ENCODE measurements at places on chromosomes 2 and 18. TPM values are rescaled to one million over a fixed set of nuclear protein-coding genes. Genes with fewer than 3 reads are reported as not detected.

- DNase-seq, result no peak
Measured at GRCh38 chr2:69238449-69239031, 148.5 kb downstream of the GFPT1 start.

- DNase-seq, result no peak
Measured at GRCh38 chr2:213015387-213016165, 135.8 kb downstream of the IKZF2 start.

GRCh38 chr2:237682856-237683670 is 55.7 kb downstream of the LRRFIP1 start:
- DNase-seq, result peak; percentile 84

- no peak for DNase-seq
Measured at GRCh38 chr2:136114382-136114781, 3.6 kb downstream of the CXCR4 start.

GRCh38 chr18:50722311-50722710 is 97.5 kb downstream of the MRO start:
- no peak for DNase-seq

DNA sequence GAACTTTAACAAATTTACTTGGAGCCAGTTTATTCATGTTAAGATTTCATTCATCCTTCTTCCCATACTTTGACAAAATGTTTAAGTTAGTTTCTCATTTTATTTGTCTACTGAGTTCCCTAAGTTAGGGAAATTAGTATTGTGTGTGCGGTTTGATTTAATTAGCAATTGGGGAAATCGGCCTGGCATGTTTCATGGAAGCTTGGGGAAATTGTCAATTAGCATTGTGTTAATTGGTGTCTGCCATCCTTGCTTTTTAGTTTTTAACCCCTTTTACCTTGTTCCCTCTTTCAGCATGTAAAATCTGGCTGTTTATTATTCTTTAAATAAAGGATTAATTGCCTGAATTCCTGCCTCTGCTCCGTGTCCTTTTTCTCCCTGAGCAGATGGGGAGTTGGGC is 279.6 kb downstream of the BCL11A start:
- DNase-seq, result no peak

GRCh38 chr2:59919579-59919978 is 633.9 kb downstream of the BCL11A start:
- no peak for DNase-seq

DNA sequence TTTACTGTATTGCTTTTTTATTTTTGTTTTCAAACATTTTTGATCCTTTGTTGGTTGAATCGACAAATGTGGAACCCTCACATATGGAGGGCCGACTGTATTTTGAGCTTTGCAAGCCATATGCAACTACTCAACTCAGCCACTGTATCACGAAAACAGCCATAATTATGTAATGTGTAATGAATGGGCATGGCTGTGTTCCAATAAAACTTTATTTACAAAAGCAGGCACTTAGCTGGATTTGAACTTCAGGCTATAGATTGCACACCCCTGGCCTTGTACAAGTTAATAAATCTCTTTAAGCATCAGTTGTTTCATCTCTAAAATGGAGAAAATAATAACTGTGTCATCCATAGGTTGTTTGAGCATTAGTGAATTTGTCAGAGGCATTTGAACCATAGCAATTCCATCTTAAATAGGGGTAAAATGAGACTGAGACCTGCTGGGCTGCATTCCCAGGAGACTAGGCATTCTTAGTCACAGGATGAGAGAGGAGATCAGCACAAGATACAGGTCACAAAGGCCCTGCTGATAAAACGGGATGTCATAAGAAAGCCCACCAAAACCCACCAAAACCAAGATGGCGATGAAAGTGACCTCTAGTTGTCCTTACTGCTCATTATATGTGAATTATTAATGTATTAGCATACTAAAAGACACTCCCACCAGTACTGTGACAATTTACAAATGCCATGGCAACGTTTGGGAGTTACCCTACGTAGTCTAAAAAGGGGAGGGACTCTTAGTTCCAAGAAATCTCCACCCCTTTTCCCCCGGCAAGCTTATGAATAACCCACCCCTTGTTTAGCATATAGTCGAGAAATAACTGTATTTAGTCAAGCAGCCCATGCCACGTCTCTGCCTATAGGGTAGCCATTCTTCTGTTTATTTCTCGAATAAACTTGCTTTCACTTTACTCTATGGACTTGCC is 13.7 kb upstream of the LTBP1 start:
- DNase-seq, result no peak

DNA sequence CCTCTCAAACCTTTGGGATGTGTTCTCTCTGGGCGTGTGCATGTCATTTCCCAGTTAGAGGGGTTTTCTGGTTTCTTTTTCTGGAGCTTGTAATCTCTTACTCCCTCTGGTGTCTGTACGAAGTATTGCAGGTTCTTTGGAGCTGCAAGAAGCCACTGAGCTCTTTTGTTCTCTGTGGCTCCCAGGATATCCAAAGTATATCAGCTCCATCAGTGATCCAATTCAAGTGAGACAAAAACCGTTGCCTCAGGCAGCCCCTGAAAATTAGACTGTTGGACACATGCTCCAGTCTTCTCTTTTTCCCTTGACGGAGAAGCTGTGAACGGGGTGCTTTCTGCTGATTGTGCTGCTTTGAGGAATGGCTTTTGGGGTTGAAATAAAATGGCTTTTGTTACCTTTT is 59.0 kb upstream of the LDLRAD4 start:
- no peak for DNase-seq

GRCh38 chr2:199228887-199229819 is 228.6 kb downstream of the SATB2 start:
- no peak for DNase-seq

DNA sequence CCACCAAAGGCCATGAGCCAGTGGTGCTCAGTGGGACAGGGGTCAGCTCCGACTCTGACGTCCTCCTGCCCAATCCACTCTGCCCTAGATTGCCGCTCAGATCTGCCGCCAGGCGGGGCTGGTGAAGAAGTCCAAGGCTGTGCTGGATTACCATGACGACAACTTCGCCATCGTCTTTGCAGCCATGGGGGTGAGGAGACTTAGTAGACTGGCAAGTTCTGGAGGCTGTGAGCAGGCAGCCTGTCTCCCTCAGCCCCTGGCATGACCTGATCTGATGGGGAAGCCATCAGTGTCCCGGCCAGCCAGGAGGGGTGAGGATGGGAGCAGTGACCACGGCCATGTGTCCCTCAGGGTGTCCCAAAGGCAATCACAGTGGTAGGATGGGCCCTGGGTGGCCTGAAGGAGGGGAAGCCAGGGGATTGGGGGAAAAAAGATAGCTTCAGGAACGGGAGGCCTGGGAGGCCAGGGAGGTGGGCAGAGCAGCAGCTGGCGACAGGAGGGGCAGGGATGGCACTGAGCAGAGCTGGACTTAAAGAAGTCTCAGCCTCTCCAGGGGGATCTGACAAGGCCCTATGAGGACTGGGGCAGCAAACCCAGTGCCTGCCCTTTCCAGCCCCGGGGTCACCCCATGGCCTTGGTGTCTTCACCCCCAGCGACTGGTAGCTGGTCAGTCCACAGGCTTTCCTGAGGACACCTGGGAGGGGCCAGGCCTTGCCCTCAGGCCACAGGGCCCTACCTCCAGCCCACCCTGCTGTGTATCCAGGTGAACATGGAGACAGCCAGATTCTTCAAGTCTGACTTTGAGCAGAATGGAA is 17.4 kb upstream of the ANKRD53 start:
- DNase-seq, result peak; percentile 13

GRCh38 chr2:239889641-239890121 is 135.5 kb downstream of the NDUFA10 start:
- no peak for DNase-seq

GRCh38 chr2:15704086-15704787 is 112.6 kb downstream of the DDX1 start:
- no peak for DNase-seq

- DNase-seq, result no peak
Measured at GRCh38 chr18:57544936-57545660, 41.4 kb downstream of the FECH start.

DNA sequence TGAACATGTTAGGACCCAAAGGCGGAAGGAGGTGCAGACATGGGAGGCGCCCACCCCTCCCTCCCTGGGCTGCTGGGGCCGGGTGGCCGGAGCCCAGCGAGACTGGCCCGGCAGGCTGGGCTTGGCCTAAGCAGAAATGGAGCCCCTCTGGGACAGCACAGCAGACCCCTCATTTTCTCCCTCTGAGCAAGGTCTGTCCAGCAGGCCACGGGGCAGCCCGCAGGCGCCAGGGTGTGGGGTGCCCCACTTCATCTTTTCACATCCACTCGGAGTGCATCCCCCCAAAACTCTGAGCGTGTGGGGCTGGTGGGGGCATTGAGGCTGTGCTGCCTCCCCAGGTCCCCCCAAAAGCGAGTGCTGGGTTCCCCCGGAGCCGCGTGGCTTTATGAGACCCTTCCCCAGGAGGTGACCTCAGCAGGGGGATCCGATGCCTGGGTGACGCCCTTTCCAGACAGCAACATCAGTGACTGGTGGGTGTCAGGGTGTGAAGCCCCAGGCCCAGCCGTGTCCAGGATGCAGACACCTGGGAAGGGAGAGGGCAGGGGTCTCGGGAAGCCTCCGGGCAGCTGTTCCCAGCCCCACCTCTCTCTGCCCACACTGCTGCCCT is 36.7 kb upstream of the GPC1 start:
- peak; percentile 12 for DNase-seq

DNA sequence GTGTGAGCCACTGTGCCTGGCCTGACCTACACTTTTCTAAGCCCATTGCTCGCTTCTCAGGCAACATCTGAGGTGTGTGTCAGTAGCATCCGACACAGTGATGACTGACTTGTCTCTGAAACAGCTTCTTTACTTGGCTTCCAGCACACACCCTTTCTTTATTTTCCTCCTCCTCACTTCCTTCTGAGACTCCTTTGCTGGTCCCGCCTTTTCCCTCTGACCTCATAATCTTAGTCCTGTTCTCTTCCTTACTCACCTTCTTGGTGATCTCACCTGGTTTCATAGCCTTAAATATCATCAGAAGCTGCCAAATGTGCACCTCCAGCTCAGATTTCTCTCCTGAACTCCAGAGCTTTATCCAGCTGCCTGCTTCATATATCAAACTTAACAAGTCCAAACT is 66.6 kb upstream of the PELI1 start:
- DNase-seq, result peak; percentile 66

GRCh38 chr2:194314042-194314441 is 1343.0 kb upstream of the SLC39A10 start:
- DNase-seq, result no peak

GRCh38 chr2:202135091-202135874 is 62.2 kb downstream of the KIAA2012 start:
- peak; percentile 68 for DNase-seq

- DNase-seq, result no peak
Measured at GRCh38 chr2:120134263-120134662, 88.9 kb downstream of the TMEM185B start.

DNA sequence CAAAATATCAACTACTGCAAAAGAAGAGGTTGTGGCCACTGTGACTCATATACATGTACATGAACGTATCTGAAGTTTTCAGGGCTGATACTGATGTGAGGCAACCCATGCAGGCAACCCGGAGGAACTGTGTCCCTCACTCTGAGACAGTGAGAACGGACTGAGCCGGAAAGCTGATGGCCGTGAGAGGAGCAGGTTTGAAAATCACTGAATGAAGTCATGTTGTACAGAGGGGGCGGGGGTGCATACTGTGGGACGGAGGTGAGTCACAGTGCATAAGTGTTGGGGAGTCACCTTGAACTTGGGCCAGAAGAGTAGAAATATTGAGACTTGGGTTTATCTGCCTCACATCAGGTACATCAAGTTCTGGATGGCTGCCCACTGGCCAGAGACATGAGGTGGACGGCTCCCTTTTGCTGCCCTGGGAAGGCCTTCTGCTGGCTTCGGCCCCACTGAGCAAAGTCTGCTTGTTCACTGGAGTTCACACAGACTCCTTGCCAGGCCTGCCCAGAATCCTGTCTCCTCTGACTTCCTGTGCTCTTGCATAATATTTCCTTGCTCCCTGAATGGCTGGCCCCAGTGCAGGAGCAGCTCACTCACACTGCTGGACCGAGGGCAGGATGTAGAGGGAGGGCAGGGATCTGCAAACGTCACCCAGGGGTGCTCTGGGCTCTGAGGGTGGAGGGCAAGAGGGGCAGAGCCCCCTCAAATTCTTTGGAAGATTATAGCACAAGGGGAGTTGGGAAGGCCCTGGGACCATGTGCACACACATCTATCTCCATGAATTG is 18.1 kb downstream of the EPAS1 start:
- peak; percentile 87 for DNase-seq

DNA sequence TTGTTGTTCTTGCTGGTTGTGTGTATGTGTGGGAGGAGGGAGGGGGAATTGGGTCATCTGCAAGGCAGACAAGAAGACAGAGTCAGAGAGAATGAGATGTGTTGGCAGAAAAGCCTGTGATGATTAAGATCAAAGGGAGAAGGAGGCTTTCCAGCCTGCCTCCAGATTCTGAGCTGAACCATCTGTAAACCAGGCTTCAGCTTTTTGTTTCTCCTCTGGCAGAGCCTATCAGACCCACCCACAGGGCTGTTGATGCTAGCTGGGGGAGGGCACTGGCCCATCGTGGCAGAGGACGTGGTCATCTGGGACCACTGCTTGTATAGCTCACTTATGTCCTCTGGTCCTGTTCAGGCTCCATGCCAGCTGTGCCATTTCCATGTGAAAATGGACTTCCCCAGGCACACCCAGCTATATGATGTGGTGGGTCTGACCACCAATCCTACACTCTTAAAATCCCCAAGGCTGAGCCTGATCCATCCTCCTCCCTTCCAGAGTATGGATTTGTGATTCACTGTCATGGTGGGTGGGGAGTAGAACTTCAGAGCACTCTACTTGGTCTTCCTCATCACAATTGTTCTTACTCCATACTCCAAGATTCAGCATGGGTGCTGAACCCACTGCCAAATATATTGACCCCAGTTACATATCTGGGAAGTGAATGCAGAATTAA is 27.8 kb upstream of the COL6A3 start:
- no peak for DNase-seq

GRCh38 chr2:186588940-186589611 is 780 bp upstream of the ITGAV start:
- peak; percentile 23 for DNase-seq

GRCh38 chr18:45423659-45424058 is 191.6 kb upstream of the SLC14A2 start:
- DNase-seq, result no peak

DNA sequence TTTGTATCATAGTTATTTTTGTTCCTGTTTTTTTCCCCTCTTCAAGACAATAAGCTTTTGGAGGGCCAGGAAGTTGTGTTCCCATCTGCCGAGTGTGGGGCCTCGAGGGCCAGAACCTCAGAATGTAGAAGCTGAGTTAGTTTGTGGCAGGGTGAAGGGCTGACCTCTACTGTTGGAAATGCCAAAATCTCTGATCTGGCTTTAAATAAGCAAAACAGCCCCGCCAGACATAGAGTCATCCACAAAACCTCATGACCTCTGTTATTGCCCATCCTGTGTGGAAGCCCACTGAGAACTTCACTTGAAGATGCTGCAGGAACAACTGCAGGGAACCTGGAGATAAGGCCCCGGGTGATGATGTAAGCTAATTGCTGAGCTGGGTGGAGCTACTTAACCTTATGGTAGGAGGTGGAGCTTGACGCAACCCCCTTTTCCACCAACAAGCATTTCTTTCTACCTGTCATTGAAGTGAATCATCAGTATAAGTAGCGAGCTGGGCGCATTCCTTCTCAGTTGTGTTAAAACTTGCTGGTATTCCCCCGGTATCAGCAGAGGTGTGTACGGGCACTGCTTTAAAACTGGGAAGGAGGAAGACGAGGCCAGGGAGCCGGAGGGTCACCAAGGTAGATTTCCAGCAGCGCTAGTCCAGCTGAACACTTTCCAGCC is 177.2 kb downstream of the NEDD4L start:
- DNase-seq, result peak; percentile 85

The KCNE4 gene
- total RNA-seq, result 2.1 TPM

The PPM1B gene
- total RNA-seq, result 50.8 TPM

The LOXL3 gene
- total RNA-seq, result 4.7 TPM

The PSMA8 gene
- not detected for total RNA-seq

The NEU4 gene
- 84.5 TPM for total RNA-seq

The ALPG gene
- 1.7 TPM for total RNA-seq

The SDC1 gene
- 213 TPM for total RNA-seq

The TRIB2 gene
- total RNA-seq, result 10.5 TPM

The TSPYL6 gene
- not detected for total RNA-seq
